ENCODE measurements at places on chromosomes 3 and 15. TPM values are rescaled to one million over a fixed set of nuclear protein-coding genes. Genes with fewer than 3 reads are reported as not detected.

DNA sequence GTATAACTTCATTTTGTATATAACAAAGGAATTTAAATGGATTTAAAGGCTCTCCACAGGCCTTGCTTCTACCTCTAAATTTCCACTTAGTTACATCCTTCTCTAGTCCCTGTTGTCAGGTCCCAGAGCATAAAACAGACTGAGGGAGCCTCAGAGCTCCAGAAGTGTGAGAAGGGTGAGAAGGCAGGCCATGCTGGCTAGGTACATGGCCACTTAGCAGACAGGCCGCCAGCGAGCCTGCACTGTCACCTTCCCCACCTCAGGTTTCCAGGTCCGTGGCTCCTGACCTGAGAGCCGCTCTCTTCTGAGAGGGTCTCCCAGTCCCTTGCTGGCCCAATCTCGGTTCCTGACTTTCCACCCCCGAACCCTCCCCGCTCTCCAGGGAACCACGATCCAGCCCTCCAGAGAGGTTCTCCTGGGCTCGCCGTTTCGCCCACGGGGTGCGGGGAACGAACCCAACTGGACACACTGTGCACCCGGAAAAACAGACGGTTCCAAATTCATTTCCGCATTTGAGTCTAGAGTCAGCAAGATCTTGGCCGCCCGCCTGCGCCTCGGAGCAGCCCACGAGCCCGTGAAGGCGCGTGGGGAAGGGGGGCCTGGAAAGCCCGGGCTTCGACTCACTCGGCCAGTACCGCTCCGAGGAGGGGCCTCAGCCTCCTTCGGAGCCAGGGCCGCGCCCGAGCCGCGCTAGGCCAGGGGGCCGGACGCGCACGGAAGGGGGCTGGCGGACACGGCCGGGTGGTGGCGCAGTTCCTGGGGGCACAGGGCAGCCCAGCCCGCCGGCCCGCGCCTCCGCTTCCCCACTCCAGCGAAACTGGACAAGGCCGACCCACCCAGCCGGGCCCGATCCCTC is 16.7 kb upstream of the SOX2 start:
- DNase-seq, result no peak
- H3K4me3 ChIP-seq, result peak overlapping the region; percentile 52
- H3K36me3 ChIP-seq, result no peaks in the 10 kb centered on the region

GRCh38 chr3:101979033-101979432 is 129.7 kb downstream of the NFKBIZ start:
- no peak overlapping the region for H3K27ac ChIP-seq
- no peaks in the 10 kb centered on the region for H3K27me3 ChIP-seq
- H3K4me3 ChIP-seq, result no peak overlapping the region
- no peak for DNase-seq
- H3K4me1 ChIP-seq, result peaks cover under 1% of the 10 kb centered on the region
- no peaks in the 10 kb centered on the region for H3K36me3 ChIP-seq

IQCH gene
- 7.5 TPM for total RNA-seq

PPP2R3A gene
- total RNA-seq, result 30.0 TPM

DNA sequence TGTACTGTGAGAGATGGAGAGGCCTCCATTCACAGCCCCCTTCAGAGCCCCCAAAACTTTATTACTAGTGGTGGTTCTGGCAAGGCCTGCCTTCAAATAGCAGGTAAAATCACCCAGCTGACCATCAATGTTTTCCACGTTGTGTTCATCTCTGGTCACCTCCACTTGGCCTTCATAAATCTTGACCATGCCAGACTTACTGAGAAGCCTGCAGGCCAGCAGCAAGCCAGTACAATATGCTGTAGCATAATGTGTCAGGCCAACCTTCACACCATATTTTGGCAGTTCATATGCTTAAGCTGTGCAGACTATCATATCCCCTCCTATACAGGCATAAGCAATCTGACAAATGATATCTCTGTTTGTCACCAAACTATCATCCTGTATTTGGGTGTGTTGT is 62.1 kb downstream of the ZNF621 start:
- no peaks in the 10 kb centered on the region for H3K4me1 ChIP-seq
- no peak for DNase-seq
- no peaks in the 10 kb centered on the region for H3K27me3 ChIP-seq

DNA sequence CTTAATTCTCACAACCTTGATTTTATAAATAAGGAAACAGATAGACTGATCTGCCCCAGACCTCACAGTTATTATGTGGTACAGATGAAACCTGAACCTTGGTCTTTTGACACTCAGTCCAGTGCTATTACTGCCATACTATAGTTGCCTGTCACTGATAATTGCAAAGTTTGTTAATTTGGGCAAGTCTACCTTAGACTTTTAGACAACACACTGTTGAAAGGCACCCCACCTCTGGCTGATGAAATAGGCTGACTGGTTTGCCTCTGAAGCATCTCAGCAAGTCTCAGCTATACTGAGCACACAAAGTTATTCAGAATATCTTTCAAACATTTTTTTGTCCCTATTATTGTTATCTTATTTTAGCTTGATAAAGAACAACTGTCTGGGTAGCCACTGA is 53.1 kb upstream of the MAP4 start:
- peaks cover 21% of the 10 kb centered on the region for H3K4me1 ChIP-seq
- H3K27ac ChIP-seq, result peak overlapping the region; percentile 54
- no peaks in the 10 kb centered on the region for H3K36me3 ChIP-seq

PPP1R14D gene
- total RNA-seq, result 0.55 TPM

GRCh38 chr3:131328721-131329120 is 52.9 kb upstream of the NUDT16 start:
- no peak overlapping the region for H3K27ac ChIP-seq
- H3K36me3 ChIP-seq, result no peaks in the 10 kb centered on the region
- DNase-seq, result no peak
- H3K4me1 ChIP-seq, result no peaks in the 10 kb centered on the region

GRCh38 chr15:35858707-35859106 is 312.7 kb upstream of the DPH6 start:
- no peak overlapping the region for H3K4me3 ChIP-seq
- no peak for DNase-seq
- H3K27me3 ChIP-seq, result no peaks in the 10 kb centered on the region

- no peak for DNase-seq
- no peaks in the 10 kb centered on the region for H3K27me3 ChIP-seq
- no peaks in the 10 kb centered on the region for H3K4me1 ChIP-seq
- H3K36me3 ChIP-seq, result no peaks in the 10 kb centered on the region
- H3K27ac ChIP-seq, result no peak overlapping the region
- H3K4me3 ChIP-seq, result no peak overlapping the region
Measured at GRCh38 chr3:1963896-1964295, 134.8 kb upstream of the CNTN4 start.

DNA sequence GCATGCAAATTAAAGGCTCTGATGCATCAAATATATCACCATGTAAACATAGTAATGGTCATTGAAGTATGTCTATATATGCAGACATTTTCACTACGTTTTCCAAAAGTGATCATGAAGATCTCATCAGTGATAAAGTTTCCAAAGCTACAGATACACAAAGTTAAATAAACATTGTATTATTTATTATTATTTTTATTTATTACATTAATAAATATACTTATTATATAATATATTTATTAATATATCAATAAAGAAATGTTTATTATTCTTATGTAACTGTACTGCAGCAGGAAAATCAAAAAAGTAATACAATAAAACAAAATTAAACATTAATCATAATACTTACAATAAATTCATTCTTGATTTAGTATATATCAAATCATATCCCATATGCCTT is 791.2 kb downstream of the GBE1 start:
- no peaks in the 10 kb centered on the region for H3K4me1 ChIP-seq
- DNase-seq, result no peak
- no peaks in the 10 kb centered on the region for H3K36me3 ChIP-seq
- H3K27ac ChIP-seq, result no peak overlapping the region

- H3K4me1 ChIP-seq, result no peaks in the 10 kb centered on the region
- H3K4me3 ChIP-seq, result no peak overlapping the region
Measured at GRCh38 chr15:95624616-95625361, 705.7 kb upstream of the NR2F2 start.

- no peaks in the 10 kb centered on the region for H3K4me1 ChIP-seq
- H3K27me3 ChIP-seq, result no peaks in the 10 kb centered on the region
- H3K36me3 ChIP-seq, result no peaks in the 10 kb centered on the region
- no peak overlapping the region for H3K27ac ChIP-seq
Measured at GRCh38 chr3:142057331-142057725, 92.0 kb downstream of the TFDP2 start.

GRCh38 chr3:98565237-98565643 is 28.2 kb downstream of the CPOX start:
- no peaks in the 10 kb centered on the region for H3K36me3 ChIP-seq
- H3K27me3 ChIP-seq, result no peaks in the 10 kb centered on the region
- no peak overlapping the region for H3K27ac ChIP-seq
- no peak for DNase-seq

DNA sequence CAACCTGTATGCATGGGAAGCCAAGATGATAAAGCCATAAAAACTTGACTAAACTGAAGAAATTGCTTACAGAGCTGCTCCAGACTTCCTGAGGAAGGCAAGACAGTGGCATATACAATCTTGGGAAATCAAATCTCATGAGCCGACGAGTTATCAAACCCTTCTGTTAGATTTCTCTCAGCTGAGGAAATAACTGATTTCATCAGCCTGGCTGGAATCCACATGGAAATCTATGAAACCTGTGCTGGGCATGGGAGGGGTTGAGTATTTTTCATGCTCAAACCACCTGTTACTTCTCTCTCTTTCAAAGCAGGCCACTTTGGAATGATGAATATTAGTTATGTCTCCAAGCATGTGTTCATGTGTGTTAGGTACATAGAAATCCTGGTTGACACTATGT is 727.7 kb downstream of the FHIT start:
- no peaks in the 10 kb centered on the region for H3K27me3 ChIP-seq
- DNase-seq, result no peak
- no peak overlapping the region for H3K27ac ChIP-seq
- no peak overlapping the region for H3K4me3 ChIP-seq
- H3K4me1 ChIP-seq, result no peaks in the 10 kb centered on the region
- no peaks in the 10 kb centered on the region for H3K36me3 ChIP-seq

GRCh38 chr15:77081971-77082370 is 11.1 kb upstream of the TSPAN3 start:
- H3K27me3 ChIP-seq, result no peaks in the 10 kb centered on the region
- no peak for DNase-seq
- no peak overlapping the region for H3K4me3 ChIP-seq
- peaks cover 9% of the 10 kb centered on the region for H3K4me1 ChIP-seq

CILP gene
- 0.07 TPM for total RNA-seq
